NCI-H146 (cell line): ENCODE measurements at places on chromosomes 3 and 15.

GRCh38 chr15:66580643-66581042, 14.8 kb upstream of the LCTL start:
- no peak for DNase-seq

- DNase-seq, result no peak
Measured at GRCh38 chr3:171867981-171868380, 24.8 kb downstream of the TMEM212 start.

DNA sequence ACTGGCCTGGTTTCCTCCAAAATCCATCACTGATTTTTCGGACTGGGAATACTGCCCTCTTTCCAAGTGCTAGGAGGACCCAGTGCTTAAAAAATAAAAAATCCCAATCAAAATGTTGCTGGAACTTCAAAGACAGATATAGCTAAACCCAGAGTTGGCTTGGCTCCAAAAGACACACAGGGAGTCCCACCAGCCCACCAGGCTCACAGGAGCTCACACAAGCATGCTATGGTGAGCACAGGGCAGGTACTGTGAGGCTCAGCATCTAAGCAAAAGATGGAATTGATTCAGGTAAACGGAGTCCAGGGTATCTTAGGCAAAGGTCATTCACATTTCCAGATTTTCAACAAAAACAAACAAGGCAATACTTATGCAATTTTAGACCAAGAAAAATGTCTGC, 3.7 kb downstream of the TRANK1 start:
- DNase-seq, result no peak

DNA sequence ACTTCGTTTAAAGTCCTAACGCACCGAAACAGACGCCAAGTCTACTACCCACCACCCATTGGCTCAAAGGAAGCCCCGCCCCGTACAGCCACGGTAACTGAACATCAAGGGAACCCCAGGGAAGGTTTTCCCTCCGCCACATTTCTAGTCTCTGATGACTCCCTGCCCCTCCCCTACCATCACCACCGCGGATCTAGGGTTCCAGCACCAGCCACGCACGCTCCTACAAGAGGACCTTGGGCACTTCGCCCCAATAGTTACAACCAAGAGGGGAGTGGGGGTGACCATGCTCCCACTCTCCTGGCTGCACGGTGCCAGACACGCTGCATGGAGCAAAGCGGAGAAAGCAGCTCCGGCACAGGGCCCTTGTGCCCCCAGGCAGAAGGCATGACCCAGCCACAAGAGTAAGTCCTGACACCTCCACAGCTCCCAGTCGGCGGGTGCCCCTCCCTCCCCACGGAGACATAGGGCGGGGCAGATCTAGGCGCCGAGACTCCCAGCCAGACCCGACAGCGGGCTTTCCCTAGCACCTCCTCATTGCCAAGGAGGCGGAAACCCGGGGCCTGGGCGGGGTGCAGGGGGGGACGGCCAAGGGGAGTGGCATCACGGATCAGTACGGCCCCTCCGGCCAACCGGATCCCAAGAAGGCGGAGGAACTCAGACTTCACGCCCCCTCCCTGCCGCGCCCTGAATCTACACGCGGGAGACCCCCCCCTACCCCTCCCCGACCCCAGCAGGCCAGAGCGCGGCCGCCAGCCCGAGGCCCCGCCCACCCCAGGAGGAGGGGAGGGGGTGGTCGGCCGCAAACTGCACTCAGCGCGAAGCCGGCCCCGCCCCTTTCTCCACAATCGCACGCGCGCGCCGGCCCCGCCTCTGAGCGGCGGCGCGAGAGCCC, 936 bp downstream of the SIN3A start:
- peak; percentile 96 for DNase-seq

DNA sequence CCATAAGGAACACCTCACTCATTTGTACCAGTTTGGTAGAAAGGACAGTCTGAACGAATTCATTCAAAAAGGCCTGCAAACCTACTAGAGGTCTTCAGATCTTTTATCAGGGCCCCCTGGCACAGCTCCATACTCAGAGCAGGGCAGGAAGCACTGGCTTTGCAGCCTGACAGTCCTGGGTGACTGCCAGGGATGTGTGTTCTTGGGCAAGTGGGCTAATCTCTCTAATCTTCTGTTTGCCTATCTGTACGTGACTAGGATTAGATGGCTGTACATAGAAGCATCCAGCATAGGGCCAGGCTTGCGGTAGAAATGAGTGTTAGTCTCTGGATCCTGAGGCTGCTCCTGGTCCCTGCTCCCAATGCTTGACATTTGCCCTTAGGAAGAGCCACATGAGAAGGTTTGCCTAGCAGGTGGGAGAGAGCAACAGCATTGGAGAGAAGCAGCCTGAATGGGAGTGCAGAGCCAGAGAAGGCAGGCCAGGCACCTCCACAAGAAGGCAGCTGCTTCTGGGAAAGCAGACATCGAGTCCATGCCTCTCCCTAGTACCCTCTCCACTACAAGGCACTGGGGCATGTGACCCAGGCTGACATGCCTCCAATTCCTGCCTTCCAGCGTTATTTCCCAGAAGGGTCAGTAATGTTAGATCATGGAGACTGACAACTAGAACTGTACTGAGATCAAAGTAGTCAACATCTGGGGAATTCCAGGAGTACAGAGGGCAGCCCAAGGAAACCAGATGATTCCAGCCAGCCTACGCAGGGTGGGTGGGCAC, 1.0 kb upstream of the CXCR6 start:
- DNase-seq, result no peak

- DNase-seq, result no peak
Measured at GRCh38 chr15:32718821-32719716, 1.3 kb downstream of the GREM1 start.

DNA sequence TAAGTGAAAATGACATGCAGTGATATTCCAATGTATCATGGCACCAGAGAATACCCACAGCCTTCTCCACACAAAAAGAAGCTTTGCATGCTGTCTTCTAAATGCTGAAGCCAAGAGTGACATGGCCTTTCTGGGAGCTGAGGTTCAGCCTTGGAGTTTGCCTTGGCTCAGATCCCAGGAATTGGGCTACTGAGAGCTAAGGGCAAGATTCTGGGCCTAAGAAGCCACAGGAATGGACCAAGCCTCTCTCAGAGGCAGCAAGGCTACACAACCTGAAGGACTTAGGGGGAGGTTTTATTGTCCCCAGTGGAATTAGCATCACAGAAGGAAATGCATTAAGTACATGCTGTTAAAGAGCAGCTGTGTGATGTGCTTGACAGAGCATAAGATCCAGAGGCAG, 1078.5 kb downstream of the TUSC7 start:
- DNase-seq, result no peak

DNA sequence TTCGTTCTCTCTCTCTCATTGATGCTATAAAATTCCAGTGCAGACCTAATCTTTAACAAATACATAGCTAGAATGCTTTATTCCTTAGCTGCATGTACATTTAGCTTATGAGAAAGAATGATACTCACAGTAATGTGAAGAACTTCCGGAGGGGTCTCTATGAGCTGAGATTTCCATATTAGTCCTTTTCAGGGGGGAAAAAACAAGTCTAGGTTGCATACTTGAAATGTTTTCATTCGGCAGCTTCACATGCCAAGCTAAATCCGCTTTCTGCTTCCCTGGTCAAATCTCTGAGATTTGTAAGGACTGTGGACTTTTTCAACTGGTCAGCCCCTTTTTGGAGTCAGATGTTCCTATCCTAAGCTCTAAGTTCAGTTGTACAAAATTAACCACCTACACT, 111.5 kb upstream of the COL8A1 start:
- no peak for DNase-seq

DNA sequence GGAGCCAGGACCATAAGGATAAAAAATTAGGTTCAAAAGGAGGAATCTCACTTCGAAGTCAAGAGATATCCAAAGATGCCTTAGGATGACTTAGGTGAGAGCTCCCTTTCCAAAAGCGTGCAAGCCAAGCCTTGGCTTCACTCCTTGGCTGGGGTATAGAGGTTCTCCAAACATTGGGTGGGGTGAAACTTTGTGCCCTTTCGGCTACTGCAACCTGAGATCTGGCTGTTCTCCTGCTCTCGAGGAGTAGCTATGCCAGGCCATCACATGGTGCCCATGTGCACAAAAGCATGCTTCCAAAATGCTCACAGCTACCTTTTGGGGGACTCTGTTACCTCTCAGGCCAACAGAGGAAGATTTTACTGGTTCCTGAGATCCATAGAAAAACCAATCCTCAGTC, 373.8 kb downstream of the EPHB1 start:
- no peak for DNase-seq

GRCh38 chr15:31396881-31397560, 70.4 kb downstream of the KLF13 start:
- DNase-seq, result peak; percentile 89

DNA sequence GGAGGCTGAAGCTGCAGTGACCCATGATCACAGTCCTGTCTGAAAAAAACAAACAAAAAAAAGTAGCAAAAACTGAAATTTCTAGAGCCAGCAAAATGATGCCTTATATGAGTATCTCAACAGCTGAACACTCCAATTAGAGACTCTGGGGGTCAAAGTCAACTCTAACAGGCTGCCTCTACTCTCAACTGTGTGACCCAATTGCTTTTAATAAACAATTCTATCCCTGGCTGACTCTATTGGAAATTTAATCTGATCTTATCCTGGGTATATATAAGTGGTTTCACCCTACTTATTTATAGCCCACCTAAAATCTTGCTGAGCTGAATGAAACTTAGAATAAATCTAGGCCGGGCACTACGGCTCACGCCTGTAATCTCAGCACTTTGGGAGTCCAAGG, 29.0 kb downstream of the SMARCC1 start:
- no peak for DNase-seq

DNA sequence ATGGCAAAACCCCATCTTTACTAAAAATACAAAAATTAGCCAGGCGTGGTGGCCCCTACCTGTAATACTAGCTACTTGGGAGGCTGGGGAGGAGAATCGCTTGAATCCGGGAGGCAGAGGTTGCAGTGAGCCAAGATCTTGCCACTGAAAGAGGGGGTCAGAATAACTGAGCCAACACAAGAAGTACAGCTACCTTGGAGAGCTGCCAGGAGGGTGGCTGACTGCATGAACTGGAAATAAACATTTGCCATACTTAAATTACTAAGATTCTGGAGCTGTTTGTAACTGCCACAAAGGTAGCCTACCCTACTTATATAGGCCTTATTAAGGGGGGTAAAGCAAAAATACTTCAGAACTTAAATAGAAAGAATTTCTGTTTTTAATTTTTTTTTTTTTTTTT, 15.4 kb upstream of the PIK3CB start:
- DNase-seq, result no peak

- DNase-seq, result no peak
Measured at GRCh38 chr15:39625856-39626255, 45.0 kb downstream of the THBS1 start.

GRCh38 chr15:99408236-99409096, 157.2 kb downstream of the LRRC28 start:
- DNase-seq, result no peak

DNA sequence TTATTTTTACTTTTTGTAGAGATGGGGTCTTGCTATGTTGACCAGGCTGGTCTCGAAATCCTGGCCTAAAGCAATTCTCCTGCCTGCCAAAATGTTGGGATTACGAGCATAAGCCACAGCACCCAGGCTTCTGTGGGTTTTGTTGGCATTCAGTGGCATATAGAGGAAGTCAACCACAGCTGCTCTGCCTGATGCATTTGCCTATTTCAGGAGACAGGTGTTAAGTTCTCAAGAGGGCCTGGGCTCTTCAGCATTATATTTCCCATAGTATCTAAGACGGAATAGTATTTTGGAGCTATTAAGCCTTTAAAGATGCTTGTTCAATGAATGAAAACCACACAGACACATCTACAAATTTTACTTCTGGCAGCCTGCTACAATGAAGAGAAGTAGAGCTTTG, 73.5 kb upstream of the CSPG5 start:
- DNase-seq, result no peak

GRCh38 chr3:121895121-121895520, 920 bp downstream of the SLC15A2 start:
- DNase-seq, result no peak

DNA sequence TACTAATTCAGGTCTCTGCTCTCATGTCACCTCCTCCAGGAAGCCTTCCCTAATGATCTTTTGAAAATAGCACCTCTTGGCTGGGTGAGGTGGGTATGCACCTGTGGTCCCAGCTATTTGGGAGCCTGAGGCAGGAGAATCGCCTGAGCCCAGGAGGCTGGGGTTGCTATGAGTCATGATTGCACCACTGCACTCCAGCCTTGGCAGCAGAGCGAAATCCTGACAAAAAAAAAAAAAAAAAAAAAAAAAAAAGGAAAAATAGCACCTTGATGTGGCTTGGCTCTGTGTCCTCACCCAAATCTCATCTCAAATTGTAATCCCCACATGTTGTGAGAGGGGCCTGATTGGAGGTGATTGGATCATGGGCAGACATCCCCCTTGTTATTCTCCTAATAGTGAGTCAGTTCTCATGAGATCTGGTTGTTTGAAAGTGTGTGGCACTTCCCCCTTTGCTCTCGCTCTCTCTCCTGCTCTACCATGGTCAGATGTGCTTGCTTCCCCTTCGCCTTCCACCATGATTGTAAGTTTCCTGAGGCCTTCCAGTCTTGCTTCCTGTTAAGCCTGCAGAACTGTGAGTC, 11.2 kb upstream of the RNU6-1 start:
- DNase-seq, result no peak

GRCh38 chr3:60076331-60076730, 1026.5 kb upstream of the CFAP20DC start:
- DNase-seq, result no peak

DNA sequence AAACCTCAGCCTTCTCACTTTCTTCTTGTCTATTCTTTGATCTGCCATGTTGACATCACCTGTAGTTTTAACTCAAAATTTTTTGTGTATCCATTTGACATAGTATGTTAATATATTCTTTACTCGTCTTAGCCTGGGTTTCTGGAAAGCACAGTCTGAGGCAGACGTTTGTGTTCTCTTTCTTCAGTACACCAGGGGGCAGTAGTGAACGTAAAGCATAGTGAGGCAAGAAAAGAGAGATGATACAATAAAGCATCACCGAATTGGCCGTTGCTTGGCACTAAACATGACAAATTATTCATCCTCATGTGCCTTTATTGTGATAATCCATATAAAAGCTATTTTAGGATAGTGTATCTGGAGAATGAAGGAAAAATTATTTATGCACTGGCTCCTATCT, 141.0 kb upstream of the MYRIP start:
- peak; percentile 7 for DNase-seq

- DNase-seq, result no peak
Measured at GRCh38 chr3:33663042-33663441, 55.0 kb downstream of the CLASP2 start.

GRCh38 chr3:188854772-188855149, 317.0 kb upstream of the TPRG1 start:
- no peak for DNase-seq

DNA sequence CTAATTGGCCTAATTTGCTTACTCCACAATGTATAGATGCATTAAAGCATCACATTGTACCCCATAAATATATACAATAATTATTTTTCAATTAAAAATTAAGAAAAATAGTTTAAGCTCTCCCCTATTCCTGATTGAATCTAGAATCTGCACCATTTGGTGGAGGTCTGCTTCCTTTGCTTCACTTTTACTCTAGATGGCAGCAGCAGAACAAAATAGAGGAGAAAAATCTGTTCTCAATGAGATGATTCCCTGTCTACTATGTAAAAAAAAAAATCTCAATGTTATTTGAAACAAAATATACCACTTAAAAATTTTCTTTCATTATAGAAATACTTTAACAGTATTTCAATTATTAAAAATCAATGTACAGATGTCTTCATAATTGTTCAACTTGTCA, 109.6 kb upstream of the FXR1 start:
- DNase-seq, result peak; percentile 79
